ENCODE measurements at places on chromosomes 2 and 18.

- DNase-seq, result no peak
Measured at GRCh38 chr2:216619411-216620393, 13.5 kb upstream of the IGFBP2 start.

- DNase-seq, result no peak
Measured at GRCh38 chr2:177541258-177541991, 148.9 kb downstream of the AGPS start.

GRCh38 chr2:60596411-60596810, 43.0 kb upstream of the BCL11A start:
- no peak for DNase-seq

DNA sequence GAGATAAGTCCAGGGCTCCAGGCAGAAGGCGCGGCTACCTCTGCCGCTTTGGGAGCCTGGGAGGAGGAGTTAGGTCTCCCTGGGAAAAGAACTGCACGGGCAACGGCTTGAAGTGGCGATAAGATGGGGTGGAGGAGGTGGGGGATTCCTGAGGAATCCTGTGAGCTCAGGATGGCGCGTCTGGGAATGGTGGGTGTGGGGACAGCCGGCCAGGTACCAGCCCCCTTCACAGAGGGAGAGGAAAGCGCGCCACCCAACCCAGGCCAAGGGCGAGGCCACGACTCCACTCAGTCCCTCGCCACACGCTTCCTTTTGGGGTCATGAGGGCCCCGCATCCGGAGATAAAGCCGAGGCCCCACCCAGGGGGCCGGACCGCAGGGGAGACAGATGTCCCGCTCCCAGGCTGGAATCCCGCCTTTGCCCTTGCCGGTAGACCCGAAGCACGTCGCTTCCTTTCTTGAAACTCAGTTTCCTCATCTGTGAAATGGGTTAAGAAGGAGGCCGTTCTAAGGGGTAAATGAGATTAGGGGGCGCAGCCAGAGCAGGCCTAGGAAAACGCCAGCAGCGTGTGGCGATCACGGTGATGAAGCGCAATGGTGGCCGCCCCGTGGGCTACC, 1.7 kb upstream of the CTDSP1 start:
- DNase-seq, result no peak

DNA sequence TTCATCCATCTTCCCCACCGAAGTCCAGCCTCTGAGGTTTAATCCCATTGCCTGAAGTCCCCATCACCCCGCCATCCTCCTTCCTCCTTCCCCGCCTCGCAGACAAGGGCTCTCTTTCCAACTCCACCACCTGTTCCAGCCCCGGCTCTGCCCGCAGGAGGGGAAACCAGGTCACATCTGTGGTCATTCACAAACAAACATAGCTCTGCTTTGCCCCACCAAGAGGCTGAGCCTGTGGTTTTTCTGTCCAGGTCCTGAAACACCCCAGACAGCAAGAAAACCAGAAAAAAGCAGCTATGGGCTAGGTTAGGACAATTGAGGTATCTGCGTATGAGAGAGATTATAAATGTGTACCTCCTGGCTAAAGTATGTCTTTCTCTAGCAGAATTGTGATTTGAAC, 144.7 kb downstream of the GLI2 start:
- DNase-seq, result no peak

GRCh38 chr2:66888791-66889631, 454.1 kb downstream of the MEIS1 start:
- DNase-seq, result no peak

DNA sequence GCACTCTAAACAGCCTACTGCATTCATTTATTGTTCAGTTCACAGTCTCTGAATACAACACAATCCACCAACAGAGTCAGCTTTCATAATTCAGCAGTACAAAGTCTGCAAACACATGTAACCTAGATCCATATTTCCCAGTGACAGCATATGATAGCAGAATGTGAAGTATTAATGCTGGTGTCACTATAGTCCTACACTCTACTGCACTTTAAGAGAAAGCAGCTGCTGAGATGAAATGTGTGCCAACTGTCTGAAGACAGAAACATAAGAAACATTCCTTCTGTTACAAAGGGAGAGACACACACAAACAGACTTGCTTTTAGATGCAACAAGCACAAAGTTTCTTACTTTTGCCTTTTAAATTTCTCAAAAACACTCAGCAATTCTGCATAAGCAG, 441.8 kb downstream of the ZEB2 start:
- no peak for DNase-seq

DNA sequence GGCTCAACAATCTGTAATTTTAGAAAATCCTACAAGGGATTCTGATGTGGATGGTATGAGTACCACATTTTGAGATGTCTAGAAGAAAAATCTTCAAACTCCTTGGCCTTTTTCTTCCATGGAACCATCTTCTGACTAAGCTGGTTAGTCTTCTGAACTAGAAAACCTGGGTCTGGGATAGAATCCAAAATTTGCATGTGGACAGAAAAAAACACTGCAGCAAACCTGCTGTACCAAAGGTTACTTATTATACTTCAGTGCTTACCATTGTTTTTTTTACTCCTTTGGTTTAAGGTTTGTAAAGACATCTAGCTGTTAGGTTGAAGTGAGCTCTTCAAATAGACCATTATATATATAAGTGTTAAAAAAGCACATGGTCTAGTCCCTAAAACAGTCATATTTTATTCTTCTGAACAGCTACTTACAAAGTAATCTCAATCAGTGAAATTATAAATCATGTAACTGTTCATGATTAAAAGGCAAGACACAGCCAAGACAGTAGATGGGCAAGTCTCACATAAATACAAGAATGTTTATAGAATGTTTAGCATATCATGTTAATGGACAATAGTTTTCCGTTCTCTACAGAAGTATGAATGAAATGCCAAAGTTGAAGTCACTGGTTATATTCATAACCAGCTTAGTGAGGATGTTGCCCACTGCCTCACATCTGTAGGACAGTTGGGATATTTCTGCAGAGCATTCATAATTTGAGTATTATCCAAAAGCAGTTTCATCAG, 85.5 kb downstream of the ORC4 start:
- no peak for DNase-seq

DNA sequence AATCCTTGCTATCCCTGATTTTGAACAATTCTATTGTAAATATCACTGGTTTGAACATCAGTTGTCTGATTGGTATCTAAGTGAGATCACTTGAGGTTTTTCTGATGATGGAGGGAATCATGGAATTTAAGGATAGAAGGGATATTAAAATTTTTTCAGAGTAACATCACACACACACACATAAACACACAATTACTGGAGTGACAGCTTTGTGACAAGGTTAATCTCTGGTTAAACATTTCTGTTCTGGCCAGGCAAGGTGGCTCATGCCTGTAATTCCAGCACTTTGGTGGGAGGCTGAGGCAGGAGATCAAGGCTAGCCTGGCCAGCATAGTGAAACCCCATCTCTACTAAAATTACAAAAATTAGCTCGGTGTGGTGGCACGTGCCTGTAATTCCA, 85.3 kb downstream of the SOCS6 start:
- no peak for DNase-seq

GRCh38 chr2:120670771-120671480, 64.7 kb upstream of the GLI2 start:
- no peak for DNase-seq

DNA sequence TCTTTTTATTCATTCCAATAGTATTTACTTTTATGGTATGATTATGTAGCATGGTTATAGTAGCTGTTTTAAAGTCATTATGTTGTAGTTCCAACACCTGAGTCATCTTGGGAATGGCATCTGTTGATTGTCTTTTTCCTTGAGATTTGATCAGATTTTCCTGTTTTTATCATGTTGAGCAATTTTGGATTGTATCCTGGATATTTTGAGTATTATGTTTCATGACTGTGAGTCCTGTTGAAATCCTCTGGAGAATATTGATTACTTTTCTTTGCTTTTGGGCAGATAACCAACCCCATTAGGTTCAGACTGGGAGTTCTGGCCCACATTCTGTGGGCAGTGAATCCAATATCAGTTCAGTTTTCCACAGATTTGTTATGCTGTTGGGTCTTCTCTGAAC, 163.2 kb upstream of the SPRED2 start:
- no peak for DNase-seq

GRCh38 chr2:40244251-40244650, 207.6 kb downstream of the SLC8A1 start:
- DNase-seq, result no peak
